ENCODE measurements at places on chromosomes 3 and 15.

DNA sequence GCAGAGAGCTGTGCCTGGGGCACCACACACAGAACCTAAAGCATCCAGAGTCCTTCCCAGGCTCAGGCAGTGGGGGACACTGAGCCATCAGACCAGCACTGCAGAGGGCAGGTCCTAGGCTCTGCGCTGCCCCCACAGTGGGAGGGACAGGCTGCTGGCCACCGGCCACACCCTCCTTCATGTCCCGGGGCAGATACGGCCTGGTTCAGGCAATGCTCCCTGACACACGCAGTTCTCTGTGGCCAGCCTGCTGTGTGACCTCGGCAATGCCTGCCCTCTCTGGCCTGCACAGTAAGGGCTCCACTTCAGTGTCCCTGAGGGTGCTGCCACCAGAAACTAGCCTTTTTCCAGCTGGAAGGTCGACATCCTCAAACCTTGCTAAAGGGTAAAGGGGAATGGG lies 12.4 kb downstream of the LINGO1 start:
- no peak for DNase-seq

GRCh38 chr15:69116391-69116790 lies 44.0 kb upstream of the GLCE start:
- DNase-seq: no peak

GRCh38 chr3:157330206-157330605 lies 106.4 kb upstream of the PTX3 start:
- no peak for DNase-seq

DNA sequence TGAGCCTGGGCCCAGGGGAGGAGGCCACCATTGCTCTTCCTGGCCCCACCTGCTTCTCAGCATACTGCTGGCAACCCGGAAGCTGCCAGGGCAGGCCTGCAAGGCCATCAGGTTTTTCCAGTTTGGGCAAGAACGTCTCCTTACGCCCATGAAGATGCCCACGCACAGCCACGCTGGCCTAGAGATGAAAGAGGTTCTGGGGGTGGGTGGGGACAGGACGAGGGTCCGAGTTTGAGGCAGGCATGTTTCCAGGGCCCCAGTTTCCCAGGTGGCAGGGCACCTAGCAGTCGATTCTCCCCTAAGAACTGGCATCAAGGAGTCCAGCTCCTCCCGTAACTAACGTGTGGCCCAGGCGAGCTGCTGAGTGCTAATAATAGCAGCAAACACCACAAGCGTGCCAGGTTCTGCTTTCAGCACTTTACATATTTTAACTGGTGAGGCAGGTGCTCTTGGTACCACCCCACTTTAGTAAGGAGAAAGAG lies 45.8 kb downstream of the ZNF710 start:
- no peak for DNase-seq

DNA sequence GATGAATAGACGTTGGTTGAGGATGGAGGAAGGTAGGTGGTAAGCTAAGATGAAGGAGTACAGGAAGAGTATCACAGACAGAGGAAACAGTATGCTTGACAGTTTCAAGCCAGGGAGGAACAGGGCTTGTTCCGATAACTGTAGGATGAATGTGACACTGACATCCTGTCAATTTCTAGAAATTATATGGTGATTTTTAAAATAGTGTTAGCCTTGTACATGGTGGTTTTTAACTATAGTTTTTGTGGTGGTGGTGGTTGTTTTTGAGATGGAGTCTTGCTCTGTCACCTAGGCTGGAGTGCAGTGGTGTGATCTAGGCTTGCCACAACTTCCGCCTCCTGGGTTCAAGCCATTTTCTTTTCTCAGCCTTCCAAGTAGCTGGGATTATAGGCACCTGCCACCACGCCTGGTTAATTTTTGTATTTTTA lies 92.8 kb downstream of the FNDC3B start:
- no peak for DNase-seq

GRCh38 chr3:8266730-8267131 lies 234.9 kb upstream of the LMCD1 start:
- DNase-seq: no peak

- peak; percentile 13 for DNase-seq
Observed at GRCh38 chr3:110479731-110480130, 591.9 kb upstream of the NECTIN3 start.

GRCh38 chr3:139695426-139696313 lies 17.9 kb upstream of the NMNAT3 start:
- no peak for DNase-seq

GRCh38 chr3:71910108-71910507 lies 125.2 kb upstream of the PROK2 start:
- DNase-seq: no peak

DNA sequence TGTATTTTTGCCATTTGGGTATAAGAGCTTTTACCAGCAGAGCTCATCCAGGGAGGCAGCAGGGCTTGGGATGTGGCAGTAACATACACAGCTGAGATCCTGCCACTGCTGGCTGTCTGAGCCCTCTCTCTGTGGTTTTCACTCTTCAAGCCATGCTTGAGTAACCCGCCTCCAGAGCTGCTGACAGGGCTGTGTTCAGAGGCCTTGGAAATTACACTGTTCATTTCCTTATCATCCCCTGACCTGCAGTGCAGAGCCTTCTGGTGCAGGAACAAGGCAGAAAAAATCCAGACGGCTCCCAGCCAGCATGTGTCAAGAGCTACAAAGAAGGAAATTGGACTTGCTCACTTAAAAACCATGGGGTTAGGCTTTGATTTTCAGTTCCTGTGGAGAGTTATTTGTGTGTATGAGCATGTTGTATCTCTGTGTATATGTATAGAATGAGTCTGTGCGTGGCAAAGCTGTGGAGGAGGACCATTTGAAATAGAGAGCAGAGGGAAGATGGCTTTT lies 47.0 kb downstream of the ZNF609 start:
- peak; percentile 67 for DNase-seq

- no peak for DNase-seq
Observed at GRCh38 chr3:183576487-183577107, 21.1 kb upstream of the KLHL6 start.

DNA sequence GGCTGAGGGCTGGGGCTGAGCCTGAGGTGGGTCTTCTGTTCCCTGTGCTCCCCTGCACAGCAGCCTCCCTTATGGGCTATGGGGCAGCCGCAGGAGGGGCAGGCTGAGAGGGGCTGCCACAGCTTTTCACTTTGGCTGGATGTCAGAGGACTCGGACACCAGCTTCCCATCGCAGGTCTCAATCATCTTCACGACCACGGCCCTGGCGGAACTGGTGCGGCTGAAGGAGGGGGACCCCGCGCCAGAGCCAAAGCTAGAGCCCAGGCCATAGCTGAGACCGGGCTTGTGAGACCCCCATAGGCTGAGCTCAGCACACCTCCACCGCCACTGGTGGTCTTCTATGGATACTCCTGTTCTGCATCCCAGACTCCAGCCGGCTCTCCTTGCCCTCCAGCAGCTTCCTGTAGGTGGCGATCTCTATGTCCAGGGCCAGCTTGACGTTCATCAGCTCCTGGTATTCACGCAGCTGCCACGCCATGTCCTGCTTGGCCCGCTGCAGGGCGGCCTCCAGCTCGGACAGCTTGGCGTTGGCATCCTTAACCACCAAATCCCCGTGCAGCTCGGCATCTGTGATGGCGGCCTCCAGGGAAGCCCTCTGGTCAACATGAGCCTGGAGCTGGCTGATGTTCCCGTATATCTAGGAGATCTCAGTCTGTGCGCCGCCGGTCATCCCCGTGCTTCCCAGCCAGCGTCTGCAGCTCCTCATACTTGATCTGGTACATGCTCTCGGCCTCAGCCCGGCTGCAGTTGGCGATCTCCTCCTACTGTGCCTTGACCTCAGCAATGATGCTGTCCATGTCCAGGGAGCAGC lies 181.7 kb upstream of the SYNPR start:
- DNase-seq: no peak

DNA sequence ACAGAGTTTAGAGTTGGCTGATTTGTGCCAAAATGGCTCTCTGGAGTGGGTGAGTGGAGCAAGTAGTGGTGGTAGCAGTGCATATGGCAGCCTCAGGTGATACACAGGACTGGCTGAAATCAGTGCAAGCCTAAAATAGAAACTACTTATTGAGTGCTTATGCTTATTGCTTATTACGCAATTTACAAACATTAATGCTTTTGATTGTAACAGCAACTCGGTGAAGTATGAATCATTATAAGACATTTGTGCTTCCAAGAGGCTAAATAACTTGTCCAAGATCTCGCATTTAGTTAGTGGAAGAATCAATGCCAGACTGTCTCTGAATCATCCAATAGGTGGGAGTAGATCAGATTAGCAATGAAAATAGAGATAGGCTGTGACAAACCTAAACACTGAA lies 353.8 kb downstream of the NAALADL2 start:
- DNase-seq: no peak

DNA sequence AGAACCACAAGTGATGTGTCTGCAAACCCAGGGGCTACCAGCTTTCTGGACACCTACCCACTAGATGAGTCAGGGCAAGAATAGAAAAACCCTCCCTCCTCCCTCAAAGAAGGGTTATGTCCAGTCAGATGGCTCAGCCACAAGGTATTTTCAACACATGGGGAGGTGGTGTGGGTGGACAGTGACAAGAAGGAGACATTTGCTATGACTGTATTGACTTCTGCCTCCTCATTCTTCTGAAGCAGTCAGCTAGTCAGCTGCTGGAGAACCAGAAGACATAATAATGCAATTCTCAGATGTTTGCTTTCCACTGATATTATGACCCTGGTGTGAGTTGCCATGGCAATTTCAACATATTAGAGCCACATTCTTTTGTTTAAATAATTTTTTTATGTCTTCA lies 66.7 kb upstream of the GOLGA8B start:
- no peak for DNase-seq

DNA sequence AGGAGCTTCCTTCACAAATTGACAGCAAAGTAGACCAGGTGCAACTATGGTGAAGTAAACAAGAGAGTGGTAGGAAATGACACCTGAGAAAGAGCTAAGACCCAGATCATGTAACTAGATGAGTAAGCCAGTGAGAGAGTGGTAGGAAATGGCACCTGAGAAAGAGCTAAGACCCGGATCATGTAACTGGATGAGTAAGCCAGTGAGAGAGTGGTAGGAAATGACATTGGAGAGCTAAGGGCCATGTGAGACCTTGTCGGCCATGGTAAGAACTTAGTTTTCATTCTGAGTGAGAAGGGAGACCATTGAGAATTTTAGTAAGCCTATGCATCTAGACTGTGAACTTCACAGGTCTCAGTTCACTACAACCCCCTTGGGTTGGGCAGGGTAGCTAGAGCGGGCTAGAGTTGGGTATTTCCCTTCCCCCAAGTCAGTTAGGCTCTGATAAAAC lies 5.4 kb upstream of the SENP7 start:
- DNase-seq: no peak

GRCh38 chr15:81859737-81860516 lies 185.9 kb downstream of the MEX3B start:
- DNase-seq: no peak

DNA sequence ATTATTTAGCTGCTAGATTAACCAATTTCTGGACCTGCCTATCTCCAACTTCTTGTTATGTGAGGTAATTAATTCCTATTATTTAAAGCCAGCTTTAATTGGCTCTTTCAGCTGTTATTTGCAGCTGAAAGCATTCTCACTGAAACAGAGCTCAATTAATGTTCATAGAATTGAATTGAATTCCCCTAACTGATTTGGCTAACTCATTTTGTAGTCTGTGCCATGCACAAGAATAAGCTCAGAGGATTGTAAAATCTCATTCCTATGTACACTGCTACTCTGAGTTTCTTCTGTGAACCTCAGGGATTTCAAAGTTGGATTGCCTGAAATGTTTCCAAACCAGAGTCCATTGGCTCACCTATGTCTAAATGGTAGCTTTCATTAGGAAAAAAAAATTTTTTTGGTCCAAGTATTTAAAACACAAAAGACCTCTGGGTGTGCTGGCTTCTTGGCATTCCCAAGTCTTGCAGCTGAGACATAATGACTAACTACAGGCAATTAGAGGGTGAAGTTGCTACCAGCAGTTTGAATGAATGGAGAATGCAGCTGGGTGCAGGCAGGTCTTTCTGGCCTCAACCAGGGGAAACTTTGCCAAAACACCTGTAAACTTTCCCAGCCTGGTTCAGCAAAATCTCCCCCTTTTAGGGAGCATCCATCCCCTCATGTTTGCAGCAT lies 134.3 kb downstream of the EDEM1 start:
- no peak for DNase-seq

DNA sequence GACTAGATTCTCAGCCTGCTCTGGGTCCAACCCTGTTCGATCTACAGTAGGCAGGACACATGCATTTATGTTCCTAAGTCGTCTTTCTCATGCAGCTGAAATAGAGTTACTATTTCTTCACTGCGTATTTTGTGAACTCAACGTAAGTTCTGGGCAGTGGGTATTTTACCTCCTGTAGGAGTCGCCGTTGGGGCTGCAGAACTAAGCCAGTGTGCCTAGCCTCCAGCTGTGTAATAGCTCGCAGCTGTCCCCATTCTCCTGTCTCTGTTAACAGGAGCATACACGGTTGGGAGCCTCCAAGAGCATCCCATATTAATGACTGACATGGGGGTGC lies 58.4 kb upstream of the HRH1 start:
- no peak for DNase-seq

GRCh38 chr3:181402347-181402746 lies 309.4 kb upstream of the SOX2 start:
- no peak for DNase-seq

GRCh38 chr3:56862352-56863062 lies 60.8 kb upstream of the ARHGEF3 start:
- no peak for DNase-seq

DNA sequence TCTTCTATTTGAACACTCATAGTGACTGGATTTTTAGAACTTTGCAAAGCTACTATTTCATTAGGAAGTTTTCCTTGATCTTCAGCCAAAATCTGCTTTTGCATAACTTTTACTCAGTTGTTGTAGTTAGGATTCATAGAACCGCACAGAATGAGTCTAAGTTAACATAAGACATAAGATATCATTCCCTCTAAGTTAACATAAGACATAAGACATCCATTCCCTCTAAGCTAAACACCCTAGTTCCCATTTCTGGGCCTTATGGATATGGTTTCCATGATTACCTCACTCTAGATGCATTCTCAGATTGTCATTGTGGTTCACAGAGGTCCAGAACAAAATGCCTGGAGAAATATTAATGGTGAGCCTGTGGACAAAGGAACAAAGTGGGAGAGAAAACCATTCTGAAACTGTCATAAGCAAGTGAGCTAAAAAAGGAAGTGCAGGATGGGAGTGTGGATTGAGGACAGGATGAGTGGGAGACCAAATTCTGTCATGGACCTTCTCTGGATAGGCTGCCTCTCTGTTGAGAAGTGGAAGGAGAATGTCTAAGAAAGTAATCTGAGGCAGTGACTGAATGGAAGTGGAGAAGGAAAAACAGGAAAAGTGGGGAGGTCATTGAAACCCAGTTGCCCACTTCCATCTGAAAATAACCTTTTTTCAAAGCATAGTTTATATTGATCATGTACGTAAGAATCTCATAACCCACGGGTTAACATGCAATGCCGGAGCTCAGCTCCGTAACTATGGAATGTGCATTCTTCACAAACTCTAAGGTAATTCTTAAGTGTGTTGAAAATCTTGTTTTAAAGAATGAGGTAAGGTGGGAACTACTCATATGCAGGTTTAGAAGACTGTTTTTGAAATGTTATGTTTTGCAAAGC lies 37.4 kb upstream of the SECISBP2L start:
- no peak for DNase-seq

GRCh38 chr3:147941969-147942368 lies 532.8 kb downstream of the ZIC1 start:
- DNase-seq: no peak

Data from right renal pelvis (tissue), 4 donors.